ENCODE measurements at places on chromosomes 16 and 17. TPM values are rescaled to one million over a fixed set of nuclear protein-coding genes. Genes with fewer than 3 reads are reported as not detected.

Gene C17orf75
- total RNA-seq, result 46.6 TPM

Gene ADORA2B
- 8.2 TPM for total RNA-seq

Gene FAM171A2
- total RNA-seq, result 3.0 TPM

Gene PDXDC1
- 80.3 TPM for total RNA-seq

Gene APOH
- total RNA-seq, result 22.1 TPM

Gene NOG
- not detected for total RNA-seq

Gene SEPTIN12
- total RNA-seq, result 0.76 TPM

Gene KRT36
- not detected for total RNA-seq

Gene RAB26
- total RNA-seq, result 13.4 TPM

Gene MEIOC
- total RNA-seq, result not detected

Gene HYDIN
- 0.46 TPM for total RNA-seq

Gene EME1
- total RNA-seq, result 11.8 TPM

Gene KRTAP2-3
- not detected for total RNA-seq

Gene OTOP2
- total RNA-seq, result not detected

Gene HASPIN
- total RNA-seq, result 13.1 TPM

Gene KRT14
- total RNA-seq, result not detected

Gene P2RX5
- not detected for total RNA-seq

Gene SOST
- total RNA-seq, result not detected

Gene SPIRE2
- total RNA-seq, result 25.2 TPM
